T-helper 17 cell (primary cell): ENCODE measurements at places on chromosomes 1 and 21.

DNA sequence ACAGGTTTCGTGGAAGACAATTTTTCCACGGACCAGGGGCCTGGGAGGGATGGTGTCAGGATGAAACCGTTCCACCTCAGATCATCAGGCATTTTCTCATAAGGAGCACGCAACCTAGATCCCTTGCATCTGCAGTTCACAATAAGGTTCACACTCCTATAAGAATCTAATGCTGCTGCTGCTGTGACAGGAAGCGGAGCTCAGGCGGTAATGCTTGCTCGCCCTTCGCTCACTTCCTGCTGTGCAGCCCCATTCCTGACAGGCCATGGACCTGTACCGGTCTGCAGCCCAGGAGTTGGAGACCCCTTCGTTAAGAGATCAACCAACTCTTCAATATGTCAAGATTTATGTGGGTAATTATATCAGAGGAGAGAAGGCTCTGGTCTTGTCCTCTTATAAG lies 3.3 kb upstream of the DHX9 start:
- DNase-seq: no peak

GRCh38 chr1:202349206-202349928 lies 868 bp downstream of the PPP1R12B start:
- no peak for DNase-seq

- peak; percentile 50 for DNase-seq
These were observed 18.7 kb downstream of the MFSD2A start for GRCh38 chr1:39973503-39974135.

DNA sequence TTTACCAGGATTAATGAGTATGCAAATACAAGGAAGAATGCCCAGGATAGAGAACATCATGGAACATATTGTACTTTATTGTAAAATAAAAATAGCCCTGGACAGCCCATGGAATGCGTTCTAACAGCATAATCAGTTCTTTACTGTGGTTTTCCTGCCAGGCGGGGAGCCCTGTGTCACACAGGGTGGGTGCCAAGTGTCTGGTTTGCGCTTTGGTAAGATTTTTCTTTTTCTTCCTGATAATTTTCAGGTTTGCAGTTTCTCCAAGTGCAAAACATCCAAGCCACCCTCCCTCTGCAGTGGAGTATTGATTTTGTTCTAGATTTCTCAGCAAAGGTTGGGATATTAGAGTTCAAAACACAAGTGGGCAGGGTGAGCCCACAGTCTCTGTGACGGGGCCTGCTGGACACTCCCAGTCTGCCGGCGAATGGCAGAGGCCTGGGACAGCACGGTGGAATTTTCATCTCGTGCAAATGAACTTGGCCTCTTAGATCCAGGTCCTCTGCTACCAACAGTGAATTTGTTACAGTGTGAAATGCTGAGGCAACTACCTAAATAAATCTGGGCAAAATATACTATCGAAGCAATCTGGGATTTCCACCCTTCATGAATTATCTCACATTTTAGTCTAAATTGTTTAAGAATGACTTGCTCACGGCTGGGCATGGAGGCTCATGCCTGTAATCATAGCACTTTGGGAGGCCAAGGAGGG lies 15.6 kb upstream of the KCNJ15 start:
- no peak for DNase-seq
